ENCODE measurements at places on chromosomes 6 and 20.

GRCh38 chr20:23291575-23292240, 58.9 kb upstream of the NXT1 start:
- no peak for DNase-seq

GRCh38 chr20:57659517-57660180, 39.4 kb upstream of the ZBP1 start:
- peak; percentile 7 for DNase-seq

DNA sequence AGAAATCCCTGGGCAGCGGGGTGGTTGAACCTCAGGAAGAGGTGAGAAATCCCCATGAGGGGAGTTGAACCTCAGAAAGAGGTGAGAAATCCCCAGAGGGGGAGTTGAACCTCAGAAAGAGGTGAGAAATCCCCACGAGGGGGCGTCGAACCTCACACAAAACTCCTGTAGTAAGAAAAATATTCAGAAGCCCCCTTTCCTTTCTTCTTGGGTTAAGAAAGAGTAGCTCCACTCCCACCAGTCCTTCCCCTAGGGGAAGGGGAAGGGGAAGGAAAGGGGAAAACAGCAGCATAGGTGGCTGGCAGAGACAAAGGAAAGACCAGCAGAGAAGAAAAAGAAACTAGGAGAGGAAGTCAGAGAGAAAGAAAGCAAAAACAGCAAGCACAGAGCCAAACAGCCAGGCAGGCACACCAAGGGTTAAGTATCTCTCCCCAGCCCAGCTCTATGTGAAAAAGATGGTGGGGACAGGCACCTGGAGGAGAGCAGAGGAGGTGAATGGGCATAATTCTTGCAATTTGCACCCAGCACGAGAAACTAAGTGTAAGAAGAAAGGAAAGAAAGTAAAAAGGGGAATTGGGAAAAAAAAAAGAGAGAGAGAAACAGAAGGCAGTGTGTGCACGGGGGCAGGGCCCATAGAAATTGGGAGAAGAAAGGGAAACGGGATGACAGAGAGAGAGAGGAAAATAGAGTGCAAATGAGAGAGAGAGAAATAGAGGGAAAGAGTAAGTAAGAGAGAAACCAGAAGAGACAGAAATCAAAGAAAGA, 88.2 kb downstream of the PLG start:
- no peak for DNase-seq

- DNase-seq: no peak
Observed at GRCh38 chr6:31896493-31896855, 1.0 kb downstream of the EHMT2 start.

- DNase-seq: no peak
Observed at GRCh38 chr6:20708367-20709124, 174.3 kb downstream of the CDKAL1 start.

GRCh38 chr6:112912416-112913101, 565.4 kb downstream of the RFPL4B start:
- DNase-seq: no peak

- DNase-seq: no peak
Observed at GRCh38 chr6:41648921-41649320, 10.7 kb downstream of the MDFI start.

GRCh38 chr6:28943223-28943556, 19.4 kb upstream of the TRIM27 start:
- DNase-seq: no peak

GRCh38 chr20:18676396-18676795, 88.5 kb downstream of the DTD1 start:
- DNase-seq: no peak

DNA sequence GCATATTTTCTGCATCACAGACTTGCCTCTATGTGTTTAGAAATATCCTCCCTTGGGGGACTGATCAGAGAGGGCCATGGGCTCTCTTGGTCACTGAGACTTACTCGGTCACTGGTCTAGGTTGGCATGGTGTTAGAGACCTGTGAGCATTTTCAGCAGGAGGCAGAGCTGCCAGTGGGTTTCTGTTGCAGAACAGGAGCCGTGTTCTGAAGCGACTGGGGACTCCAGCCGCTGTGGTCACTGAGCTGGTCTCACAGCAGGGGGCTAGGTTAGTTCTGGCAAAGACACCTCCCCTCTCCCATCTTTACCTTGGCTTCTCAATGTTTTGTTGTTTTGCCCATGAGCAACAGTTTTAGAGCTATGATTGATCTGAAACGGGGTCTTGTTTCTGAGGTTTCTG, 8.7 kb downstream of the TMEM181 start:
- no peak for DNase-seq

DNA sequence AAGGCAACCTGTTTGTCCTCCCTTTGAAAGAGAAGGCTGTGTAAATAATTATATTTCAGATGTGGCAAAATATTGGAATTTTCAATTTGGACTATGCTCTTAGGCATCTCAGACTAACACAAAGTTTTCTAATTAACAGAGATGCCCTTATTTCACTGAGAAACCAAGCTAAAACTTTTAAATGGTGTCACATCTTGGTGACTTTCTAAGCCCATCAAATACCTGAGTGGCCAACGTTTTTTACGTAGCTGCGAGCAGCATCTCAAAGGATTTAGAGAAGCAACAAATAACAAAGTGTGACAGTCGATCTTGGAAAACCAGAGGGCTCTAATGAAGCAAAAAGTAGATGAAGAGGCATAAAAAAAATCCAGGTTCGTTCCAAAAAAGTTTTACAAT, 3.4 kb upstream of the HEY2 start:
- no peak for DNase-seq

GRCh38 chr6:128343706-128344105, 176.7 kb downstream of the PTPRK start:
- DNase-seq: no peak

DNA sequence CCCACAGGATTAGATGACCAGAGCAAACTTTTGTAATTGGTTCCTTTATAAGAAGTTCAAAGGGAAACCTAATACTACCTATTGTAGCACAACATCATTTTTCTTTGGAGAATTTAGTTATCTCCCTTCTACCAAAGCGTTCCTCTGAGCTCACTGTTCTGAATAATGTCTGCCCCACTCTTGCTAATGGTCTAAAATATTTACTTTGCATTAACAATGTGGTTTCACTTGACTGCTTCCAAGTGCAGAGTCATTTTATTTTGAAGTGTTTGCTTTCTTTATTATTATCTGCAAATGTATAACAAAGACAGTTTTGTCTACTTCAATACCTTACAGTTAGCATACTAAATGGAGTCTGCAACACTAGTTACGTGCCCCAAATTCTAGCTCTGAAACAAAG, 15.0 kb downstream of the TRAPPC3L start:
- no peak for DNase-seq

GRCh38 chr20:52923123-52923937, 48.8 kb upstream of the TSHZ2 start:
- DNase-seq: no peak

DNA sequence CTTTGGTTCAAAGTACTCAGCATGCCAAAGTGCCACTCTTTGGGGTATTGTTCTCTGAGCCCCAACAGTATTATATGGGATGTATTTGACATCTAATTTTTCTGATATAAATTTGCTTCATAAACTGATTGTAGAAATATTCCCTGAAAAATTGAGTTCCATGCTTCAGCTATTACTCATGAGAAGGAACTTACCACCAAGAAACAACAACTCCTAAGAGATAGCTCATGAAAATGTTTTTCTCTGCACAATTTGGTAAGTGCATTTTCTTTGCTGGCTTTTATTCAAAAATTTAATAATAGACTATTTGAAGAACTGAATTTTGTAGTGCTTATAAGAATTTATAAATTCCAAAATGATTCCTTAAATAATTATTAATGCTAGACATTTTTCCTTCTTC, 12.8 kb upstream of the TPD52L1 start:
- DNase-seq: no peak

GRCh38 chr6:158461954-158462353, 97.9 kb upstream of the TMEM181 start:
- DNase-seq: no peak

DNA sequence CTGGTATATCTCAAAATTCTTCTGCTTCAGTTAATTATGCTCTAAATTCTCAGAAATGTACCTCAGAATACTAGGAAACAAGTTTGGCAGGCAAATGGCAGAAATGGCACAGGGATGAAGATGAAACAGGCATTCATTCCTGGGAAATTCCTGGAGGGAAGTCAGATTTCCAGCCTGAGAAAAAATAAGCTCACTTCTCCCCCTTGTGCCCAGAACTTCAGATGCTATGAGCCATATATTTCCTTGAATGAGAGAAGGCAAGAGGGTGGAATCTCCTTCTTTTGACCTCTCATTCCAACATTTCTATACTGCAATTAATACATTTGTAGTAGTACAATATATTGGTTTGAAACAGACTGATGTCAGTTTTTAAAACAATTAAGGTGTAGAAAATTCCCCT, 22.8 kb downstream of the RGS17 start:
- no peak for DNase-seq

GRCh38 chr6:30508890-30509736, 19.8 kb downstream of the HLA-E start:
- no peak for DNase-seq

DNA sequence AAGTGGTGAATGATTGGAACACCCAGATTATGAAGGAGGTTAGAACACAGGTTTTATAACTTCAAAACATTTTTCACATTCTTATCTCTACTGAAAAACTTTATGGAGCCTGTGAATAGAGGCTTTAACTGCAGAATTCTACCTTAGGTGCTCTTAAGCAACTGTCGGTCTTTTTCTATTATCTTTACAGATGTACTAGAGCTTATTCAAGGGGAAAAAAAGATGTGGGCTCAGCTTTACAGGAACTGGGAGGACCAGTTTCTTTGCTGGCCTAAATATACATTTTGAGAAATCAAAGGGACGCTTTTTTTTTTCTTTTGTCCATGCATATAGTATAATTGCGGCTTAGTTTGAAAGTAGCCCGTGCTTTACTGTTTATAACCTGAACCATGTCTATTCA, 58.9 kb downstream of the UST start:
- DNase-seq: no peak

GRCh38 chr20:19453862-19454261, 241.4 kb downstream of the SLC24A3 start:
- no peak for DNase-seq

- no peak for DNase-seq
Observed at GRCh38 chr6:111805511-111806164, 67.6 kb downstream of the FYN start.

- no peak for DNase-seq
Observed at GRCh38 chr6:149024361-149024760, 277.5 kb downstream of the UST start.

DNA sequence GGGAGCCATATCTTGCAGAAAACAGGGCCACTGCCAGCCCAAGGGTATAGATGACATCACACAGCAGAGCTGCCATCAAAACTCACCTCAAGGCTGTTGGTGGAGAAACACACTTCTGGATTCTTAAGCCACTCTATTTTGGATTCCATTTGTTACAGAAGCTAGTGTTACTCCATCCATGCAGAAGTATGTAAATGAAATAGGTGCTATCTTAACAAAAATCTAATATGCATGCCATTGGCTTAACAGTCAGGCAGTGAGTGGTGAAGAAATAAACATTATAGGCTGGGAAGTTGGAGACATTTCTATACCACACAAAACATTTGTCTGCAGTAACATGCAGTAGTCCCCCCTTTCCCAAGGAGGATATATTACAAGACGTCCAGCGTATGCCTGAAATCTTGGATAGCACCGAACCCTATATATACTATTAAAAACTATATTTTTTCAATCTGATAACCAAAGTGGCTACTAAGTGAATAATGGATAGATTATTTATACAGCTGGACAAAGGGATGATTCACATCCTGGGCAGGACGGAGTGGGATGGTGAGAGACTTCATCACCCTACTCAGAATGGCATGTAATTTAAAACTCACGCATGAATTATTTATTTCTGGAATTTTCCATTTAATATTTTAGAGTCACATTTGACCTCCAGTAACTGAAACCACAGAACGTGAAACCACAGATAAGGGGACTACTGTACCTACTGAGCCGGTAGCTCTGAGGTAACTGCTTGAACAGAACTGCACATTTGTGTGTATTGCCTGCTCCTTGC, 160.0 kb upstream of the PLN start:
- no peak for DNase-seq

GRCh38 chr6:3813150-3813780, 35.9 kb upstream of the FAM50B start:
- DNase-seq: no peak

GRCh38 chr20:23640018-23640601, 2.4 kb upstream of the CST3 start:
- DNase-seq: no peak

- DNase-seq: no peak
Observed at GRCh38 chr6:49531774-49532569, 18.5 kb upstream of the C6orf141 start.

DNA sequence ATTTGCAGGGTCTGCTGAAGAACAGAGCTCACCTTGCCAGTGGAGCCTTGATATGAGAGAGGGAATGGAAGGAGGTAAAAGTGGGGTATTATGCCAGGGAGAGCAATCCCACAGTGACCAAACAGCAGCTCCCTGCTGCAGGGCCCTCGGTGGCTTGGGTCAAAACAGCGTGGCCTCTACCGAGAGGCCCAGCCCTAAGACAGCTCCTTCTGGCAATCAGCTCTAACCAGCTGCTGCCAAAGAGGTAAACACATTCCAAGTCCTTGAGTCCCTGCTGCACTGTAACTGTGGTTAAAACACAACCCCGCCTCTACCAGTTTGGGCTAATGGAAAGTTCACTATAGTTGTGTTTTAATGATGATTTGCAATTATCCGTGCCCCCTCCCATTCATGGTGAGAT, 1.4 kb upstream of the DAAM2 start:
- DNase-seq: no peak

GRCh38 chr6:34486106-34486740, 20.3 kb downstream of the PACSIN1 start:
- no peak for DNase-seq

DNA sequence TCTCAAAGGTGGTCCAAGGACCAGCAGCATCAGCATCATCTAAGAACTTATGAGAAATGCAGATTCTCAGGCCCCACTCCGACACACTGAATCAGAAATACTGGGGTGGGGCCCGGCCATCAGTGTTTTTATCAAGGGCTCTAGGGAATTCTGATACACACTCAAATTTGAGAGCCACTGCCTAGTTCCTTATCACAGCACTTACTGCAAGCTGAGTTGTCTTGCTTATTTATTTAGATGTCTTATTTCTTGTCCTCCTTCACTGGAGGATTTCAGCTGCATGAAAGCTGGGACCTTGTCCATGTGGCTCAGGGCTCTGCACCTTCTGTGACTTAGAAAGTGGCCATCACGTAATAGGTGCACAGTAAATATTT, 139.4 kb upstream of the RREB1 start:
- no peak for DNase-seq

- DNase-seq: no peak
Observed at GRCh38 chr6:104954190-104954797, 2.6 kb upstream of the LIN28B start.

- DNase-seq: no peak
Observed at GRCh38 chr6:47743744-47744143, 38.1 kb upstream of the OPN5 start.
